M059J (cell line): ENCODE measurements at places on chromosomes 3 and 15. TPM values are rescaled to one million over a fixed set of nuclear protein-coding genes. Genes with fewer than 3 reads are reported as not detected.

CMTM7 gene
- total RNA-seq = 13.3 and 14.7 TPM in 2 replicates

RAMAC gene
- total RNA-seq = 40.7 and 44.8 TPM in 2 replicates

EXD1 gene
- total RNA-seq = not detected in 2 replicates

DNA sequence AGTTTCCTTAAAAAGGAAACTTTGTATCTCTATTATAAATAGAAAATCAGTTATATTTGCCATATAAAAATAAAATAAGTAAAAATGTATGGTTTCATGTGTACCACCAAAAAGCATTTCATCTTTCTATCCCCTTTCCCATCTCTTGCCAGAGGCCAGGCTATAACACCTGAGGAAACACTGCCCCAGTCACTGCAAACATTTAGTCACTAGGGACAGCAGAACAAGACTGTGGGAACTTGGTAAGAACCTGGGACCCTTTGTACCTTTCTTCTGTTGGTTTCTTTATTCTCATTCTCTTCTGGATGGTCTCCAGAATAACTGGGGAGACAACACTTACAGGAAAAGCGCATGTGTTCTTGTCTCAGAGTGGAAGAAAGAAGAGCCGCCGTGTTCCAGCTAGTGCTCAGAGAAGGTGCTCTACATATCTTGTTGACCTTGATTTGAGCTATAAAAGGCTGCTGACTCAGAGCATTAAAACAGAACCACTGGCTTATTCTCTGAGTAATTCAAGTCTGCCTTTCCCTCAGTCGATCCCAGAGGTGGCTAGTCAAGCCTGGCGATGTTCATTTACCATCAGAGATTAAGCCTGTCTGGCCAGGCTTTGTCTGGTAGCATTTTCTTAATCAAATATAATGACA, 361.6 kb downstream of the RBMS3 start:
- peak; percentile 74 for DNase-seq

- DNase-seq = no peak
These were observed 342.0 kb upstream of the PPP2R3A start for GRCh38 chr3:135623558-135623957.

DNA sequence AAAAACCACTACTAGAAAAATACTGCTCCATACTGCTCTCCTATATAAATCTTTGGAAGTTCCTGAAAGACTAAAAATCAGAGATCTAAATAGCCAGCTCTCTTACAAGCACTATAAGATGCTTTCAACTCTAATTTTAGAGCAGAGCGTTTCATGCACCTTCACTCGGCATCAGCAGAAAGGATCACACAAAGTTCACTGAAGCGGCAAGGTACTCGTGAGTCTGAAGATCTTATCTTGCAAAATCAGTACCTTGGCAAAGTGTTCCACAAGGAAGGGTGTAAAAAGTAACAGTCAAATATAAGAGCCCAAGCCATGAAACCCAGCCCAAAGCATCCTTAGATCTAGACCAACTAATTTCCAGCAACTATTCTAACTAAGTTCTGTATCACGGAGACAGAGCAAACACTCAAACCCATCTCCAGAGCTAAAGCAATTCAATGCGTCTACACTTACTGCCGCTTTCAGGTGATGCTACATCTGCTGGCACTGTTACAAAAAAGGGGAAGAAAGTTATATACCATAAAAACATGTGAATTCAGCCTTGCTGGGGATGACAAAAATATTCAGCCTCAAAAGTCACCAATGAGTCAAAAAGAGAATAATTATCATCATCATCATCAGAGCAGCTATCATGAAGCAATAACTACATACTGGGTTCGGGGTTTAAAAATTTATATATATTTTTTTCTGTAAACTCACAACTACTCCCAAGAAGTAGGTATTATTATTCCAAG, 16.3 kb downstream of the VPS39 start:
- DNase-seq = no peak
